AG04449 (cell line): ENCODE measurements at places on chromosomes 11 and 22.

- DNase-seq, result no peak
Measured at GRCh38 chr11:86013713-86014112, 55.2 kb downstream of the PICALM start.

DNA sequence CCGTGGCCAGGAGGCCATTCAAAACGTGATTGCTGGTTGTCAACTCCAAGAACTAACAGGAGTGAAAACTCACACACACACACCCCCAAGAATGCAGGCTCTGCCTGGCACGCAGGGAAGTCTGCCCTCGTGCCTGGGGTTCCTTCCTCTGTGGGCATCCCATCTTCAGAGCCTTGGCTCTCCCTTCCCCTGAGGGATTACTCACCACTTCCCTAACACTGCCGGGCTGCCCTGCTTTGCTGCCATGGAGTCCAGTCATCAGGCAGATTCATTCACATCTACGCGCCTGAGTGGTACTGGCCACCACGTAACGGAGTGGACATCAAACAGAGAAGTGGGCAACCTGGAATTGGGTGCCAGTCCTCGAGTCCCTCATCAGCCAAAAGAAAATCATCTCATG lies 120.7 kb upstream of the TMEM45B start:
- DNase-seq, result no peak

- no peak for DNase-seq
Measured at GRCh38 chr11:96579656-96580055, 189.8 kb downstream of the JRKL start.

DNA sequence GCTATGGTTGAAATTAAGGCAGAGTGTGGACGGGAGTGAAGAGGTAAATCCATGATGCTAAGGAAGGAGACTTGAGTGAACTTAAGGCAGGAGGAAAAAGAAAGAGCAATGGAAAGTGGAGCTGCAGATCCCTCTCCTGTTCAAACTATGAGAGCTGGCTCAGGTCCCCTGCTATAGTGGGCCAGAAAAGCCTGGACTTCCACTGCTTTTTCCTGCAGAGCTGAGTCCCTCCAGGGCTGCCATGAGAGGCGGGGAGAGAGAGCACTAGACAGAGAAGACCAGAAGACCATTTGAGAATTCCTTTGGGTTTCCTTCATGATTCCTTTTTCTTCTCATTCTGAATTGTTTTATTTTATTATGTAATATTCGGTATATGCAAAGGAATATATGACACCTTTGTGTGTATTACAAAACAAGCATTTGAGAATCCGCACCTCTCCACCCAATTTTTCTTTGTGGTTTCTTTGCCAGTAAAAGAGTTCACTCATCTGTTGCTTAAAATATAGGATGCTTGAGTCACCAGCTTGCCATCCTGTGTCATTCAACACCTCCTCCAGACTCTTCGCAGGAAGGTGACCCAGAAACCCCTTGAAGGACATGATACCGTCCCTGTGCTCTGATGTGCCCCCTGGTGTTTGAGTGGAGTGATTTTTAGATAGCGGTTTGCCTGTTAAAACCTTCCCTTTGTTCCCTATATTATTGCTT lies 24.4 kb downstream of the SREBF2 start:
- DNase-seq, result no peak

- DNase-seq, result no peak
Measured at GRCh38 chr11:7651140-7651551, 22.2 kb downstream of the CYB5R2 start.

- no peak for DNase-seq
Measured at GRCh38 chr11:33021937-33022336, 6.3 kb downstream of the DEPDC7 start.

GRCh38 chr11:83612891-83613766 lies 327.0 kb upstream of the CCDC90B start:
- DNase-seq, result no peak

DNA sequence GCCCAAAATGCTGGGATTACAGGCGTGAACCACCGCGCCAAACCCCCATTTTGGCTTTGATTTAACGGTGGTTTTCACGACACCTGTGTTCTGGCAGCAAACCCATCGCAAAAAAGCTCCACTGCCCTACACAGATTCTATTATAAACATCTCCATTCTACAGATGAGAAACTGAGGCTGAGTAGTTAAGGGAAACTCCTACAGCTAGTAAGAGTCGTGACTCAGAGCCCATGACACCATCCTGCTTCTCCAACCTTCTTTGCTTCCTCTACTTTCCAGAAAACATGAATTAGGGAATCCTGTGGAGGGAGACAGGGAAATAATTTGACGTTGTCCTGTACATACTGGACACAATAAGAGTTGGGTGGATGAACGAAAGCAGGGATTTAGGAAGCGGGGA lies 429 bp upstream of the SNX15 start:
- DNase-seq, result no peak

DNA sequence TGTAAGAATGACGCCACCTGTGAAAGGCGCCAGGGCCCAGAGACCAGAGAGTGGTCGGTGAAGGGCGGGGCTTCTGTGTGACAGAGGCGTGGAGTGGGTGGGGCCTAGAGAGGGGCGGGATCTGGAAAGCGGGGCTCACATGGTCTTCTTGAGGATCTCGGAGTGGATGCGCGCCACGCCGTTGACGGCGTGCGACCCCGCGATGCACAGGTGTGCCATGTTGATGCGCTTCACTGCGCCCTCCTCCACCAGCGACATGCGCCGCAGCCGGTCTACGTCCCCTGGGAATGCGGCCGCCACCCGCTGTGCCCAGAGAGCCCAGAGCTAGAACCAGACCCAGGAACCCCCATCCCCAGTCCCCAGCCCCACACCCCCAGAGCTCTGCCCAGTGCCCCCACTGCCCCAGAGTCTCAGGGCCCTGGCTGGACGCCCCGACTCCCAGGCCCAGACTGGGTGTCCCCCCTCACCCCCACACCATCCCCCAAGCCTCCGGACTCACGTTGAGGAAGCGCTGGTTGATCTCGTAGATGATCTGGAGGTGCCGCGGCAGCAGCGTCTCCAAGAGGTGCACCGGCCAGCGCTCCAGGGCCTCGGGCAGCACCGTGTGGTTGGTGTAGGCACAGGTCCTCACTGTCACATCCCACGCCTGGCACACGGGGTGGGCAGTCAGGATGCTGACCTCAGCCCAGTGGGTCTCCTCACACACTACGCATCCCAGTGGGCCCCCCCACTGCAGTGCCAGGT lies 6.2 kb downstream of the PYGM start:
- no peak for DNase-seq

DNA sequence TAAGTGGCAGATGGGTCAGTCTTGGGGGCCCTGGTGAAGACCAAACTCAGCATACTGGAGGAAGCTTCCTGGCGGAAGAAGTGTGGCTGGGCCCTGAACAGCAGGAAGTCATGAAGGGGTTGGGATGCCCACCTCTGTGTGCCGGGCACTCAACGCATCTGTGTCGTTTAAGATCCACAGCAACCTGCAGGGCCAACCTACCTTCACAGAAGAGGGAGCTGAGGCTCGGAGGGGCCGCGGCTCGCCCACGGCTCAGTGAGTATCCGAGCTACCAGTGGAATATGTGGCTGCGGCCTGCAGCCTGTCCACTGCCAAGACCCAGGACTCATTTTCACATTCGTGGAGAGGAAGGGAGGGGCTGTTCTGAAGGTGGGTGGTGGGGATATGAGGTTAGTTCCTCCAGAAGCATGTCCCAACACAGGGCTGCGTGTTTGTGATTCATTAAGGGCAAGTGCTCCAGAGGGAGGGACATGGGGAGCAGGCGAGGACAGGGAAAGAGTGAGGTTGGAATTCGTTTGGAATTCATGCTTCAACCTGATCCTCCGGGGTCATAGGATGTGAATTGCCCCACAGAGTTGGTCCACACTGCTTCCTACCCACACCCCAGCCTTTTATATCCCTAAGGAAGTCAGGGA lies 99.6 kb downstream of the MPPED1 start:
- DNase-seq, result no peak

GRCh38 chr11:133956650-133957633 lies at the start of gene IGSF9B:
Gene IGSF9B, minus strand, starts transcription at chr11:133956968. Its CDS starts 214 bp downstream, at chr11:133956754.
- no peak for DNase-seq

GRCh38 chr22:48659404-48659996 lies 1168.2 kb downstream of the BRD1 start:
- DNase-seq, result no peak

- DNase-seq, result no peak
Measured at GRCh38 chr22:46750863-46751443, 11.5 kb upstream of the TBC1D22A start.

GRCh38 chr11:9711454-9712307 lies 47.8 kb downstream of the SWAP70 start:
- DNase-seq, result no peak

- no peak for DNase-seq
Measured at GRCh38 chr11:6737872-6738466, 33.8 kb downstream of the OR2AG2 start.

DNA sequence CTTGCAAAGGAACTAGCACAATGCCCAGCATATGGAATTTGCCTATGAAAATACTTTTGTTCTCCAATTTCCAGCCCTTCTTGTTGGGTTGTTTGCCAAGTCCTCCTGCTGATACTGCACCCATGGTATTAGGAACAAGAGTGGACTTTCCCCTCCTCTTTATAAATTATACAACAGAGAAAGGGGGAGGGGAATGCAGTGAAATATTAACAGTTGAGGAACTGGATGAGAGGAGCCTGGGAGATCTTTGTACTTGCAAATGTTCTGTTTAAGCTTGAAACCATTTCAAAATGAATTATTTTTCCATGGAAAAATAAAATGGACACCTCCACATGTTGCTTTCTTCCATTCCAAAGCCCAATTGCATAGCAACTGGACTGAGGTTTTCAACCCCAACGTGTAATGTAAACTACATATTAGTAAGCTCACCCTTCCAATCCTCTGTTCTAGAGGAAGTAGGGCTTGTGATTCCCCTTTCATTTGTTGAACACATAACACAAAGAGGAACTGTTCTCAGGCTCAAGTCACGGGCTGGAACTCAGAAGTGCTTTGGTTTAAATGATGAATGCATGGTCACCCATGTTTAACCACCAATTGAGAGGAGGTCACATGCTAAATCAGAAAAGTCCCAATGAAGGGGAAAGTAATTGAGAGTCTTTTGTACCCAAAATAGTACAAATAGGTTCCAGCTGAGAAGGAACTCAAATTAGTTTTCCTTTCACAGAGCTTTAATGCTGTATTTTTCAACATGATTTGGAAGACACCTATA lies 66.2 kb upstream of the ZC3H12C start:
- no peak for DNase-seq

GRCh38 chr11:1089738-1090599 lies 15.3 kb downstream of the MUC2 start:
- DNase-seq, result no peak

DNA sequence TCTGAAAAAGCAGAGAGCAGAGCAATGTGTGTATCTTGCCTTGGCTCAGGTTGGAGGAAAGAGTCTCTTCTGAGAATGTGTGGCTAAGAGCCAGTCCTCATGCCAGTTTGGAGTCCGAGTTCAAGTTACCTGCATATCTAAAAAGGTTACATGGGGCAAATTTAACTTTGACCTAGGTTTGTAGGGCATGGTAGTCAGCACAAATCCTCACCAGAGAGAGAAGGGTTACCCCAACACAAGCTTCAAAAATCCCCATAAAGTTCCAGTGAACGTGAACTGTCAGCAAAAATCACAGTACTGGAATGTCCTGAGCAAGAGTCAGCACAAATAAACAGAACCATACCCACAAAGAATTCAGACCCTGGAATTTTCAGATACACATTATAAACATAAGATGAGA lies 13.8 kb downstream of the SDHD start:
- DNase-seq, result no peak

GRCh38 chr11:78532991-78533390 lies 41.7 kb downstream of the NARS2 start:
- DNase-seq, result no peak
